ENCODE measurements at places on chromosomes 13 and 19. TPM values are rescaled to one million over a fixed set of nuclear protein-coding genes. Genes with fewer than 3 reads are reported as not detected.
A peak's percentile ranks its signal among the peaks of the same experiment; 100 is the strongest.

DNA sequence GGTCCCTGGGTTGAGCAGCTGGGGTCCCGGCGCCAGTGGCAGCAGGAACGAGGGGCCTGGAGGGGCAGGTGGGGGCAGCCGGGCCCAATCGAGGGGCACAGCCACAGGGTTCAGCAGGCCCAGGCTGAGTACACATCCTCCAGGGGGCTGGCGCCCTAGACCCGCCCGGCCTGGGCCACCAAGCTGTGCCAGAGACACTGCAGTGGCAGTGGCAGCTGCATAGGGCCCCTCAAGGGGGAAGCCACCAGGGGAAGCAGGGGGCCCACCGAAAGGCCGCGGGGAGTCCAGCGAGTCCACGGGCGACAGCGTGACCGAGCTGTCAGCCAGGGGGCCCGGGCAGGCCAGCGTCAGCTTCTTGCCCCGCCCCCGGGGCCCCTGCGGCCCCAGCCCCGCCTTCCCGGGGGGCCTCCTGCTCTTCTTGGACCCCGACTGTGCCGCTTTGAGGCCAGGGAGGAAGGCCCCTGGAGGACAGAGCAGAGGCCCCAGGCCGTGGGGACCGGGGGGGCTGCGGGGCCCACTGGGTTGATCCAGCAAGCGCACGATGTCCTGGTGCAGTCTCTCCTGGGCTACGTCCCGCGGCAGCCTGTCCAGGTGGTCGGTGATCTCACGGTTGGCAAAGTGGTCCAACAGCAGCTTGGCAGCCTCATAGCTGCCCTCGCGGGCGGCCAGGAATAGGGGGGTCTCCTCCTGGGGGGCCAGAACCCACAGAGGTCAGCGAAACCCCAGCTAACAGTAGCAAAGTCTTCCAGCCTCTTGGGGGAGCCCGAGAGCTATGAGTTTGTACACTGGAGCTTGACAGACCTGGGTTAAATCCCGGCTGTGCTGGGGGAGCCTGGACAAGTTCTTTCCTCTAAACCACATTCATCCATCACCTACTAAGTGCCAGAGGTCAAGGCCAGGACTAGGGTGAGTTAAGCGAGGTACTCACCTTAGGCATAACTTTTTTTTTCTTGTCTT is 39.5 kb downstream of the NOTCH3 start:
- peaks cover 15% of the 10 kb centered on the region for H3K36me3 ChIP-seq
- H3K4me3 ChIP-seq = no peak overlapping the region

DNA sequence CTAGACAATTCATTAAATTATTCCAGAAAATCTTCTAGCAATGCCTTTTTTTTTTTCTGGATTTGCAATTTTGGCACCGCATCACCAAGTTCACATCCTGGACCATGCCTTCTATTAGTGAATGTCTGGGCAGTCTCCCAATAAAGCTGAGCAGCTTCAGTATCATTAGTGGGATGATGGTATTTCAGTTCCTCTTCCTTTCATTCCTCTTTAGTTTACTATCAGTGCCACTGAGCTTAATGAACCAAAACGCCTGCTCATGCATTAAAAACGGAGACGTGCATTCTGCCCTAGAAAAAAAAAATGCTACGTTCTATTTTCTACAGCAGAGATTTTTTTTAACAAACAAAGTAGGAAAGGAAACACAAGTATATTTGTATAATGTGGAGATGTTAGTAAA is 343.0 kb downstream of the PCDH9 start:
- no peaks in the 10 kb centered on the region for H3K36me3 ChIP-seq
- DNase-seq = no peak
- H3K4me3 ChIP-seq = no peak overlapping the region
- H3K27ac ChIP-seq = no peak overlapping the region
- no peaks in the 10 kb centered on the region for H3K27me3 ChIP-seq

DNA sequence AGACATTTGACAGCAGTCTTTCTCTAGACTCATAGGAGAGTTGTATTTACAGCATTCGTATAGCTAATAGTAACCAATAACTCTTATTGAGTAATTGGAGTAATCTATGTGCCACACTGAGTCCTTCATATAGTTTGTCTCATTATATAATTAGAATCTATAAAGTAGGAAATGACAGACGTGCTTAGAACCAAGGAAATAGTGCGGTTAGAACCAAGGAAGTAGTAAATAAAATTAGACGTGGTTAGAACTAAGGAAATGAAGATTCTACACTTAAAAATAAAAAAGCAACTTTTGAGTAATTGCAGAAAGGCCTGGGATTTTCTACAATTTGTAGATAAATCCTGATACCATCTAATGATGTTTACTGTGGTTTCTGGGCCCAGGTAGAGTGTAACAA is 107.8 kb upstream of the TNFSF11 start:
- no peak for DNase-seq
- H3K36me3 ChIP-seq = no peaks in the 10 kb centered on the region
- no peak overlapping the region for H3K27ac ChIP-seq
- no peaks in the 10 kb centered on the region for H3K4me1 ChIP-seq
- H3K27me3 ChIP-seq = no peaks in the 10 kb centered on the region

- H3K27ac ChIP-seq = peak overlapping the region; percentile 78
- H3K4me1 ChIP-seq = peaks cover 38% of the 10 kb centered on the region
- no peaks in the 10 kb centered on the region for H3K36me3 ChIP-seq
- H3K4me3 ChIP-seq = peak overlapping the region; percentile 69
- H3K27me3 ChIP-seq = peaks cover 62% of the 10 kb centered on the region
Measured at GRCh38 chr19:50333737-50334617, 4.8 kb upstream of the KCNC3 start.

- peaks cover 17% of the 10 kb centered on the region for H3K36me3 ChIP-seq
- H3K27me3 ChIP-seq = no peaks in the 10 kb centered on the region
- H3K4me3 ChIP-seq = peak overlapping the region; percentile 97
- H3K27ac ChIP-seq = peak overlapping the region; percentile 96
Measured at GRCh38 chr13:80339912-80340650, 845 bp downstream of the SPRY2 start.

DNA sequence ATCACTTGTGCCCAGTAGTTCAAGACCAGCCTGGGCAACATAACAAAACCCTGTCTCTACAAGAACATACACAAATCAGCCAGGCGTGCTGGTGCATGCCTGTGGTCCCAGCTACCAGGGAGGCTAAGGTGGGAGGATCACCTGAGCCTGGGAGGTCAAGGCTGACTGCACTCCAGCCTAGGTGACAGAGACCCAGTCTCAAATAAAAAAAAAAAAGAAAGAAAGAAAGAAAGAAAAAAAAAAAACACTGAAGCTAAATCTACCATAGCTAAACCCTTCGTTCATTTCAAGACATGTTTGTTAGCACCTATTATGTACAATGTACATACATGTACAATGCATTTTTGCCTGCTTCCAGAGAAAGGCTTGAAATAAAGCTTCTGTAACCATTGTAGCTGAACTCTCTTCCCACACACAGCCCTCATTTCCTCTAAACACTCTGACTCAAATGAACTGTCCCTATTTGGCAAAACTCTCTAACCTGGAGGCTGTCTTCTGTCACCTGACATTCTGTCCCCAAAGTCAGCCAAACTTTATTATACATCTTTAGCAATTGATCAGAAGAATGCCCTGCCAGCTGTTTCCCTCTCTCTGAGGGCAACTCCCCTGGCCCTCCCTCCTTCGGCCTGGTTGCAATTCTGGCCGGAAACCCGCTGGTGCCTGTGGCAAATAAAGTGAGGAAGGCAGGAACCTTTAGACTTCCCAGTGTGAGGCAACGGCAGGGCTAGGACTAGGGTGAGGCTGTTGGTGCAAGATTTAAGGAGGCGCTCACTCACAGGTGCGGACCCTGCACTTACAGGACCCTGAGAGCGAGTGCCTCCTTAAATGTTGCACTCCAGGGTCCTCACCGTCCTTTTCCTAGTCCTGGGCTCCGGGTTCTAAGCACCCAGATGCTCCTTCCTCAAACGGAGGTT is 1.8 kb downstream of the ETHE1 start:
- H3K27ac ChIP-seq = peak overlapping the region; percentile 91
- no peaks in the 10 kb centered on the region for H3K36me3 ChIP-seq
- peak overlapping the region; percentile 94 for H3K4me3 ChIP-seq
- no peaks in the 10 kb centered on the region for H3K27me3 ChIP-seq

GRCh38 chr19:1700733-1701663 is 48.6 kb upstream of the TCF3 start:
- no peaks in the 10 kb centered on the region for H3K4me1 ChIP-seq
- peaks cover 77% of the 10 kb centered on the region for H3K27me3 ChIP-seq
- no peak overlapping the region for H3K4me3 ChIP-seq
- no peak for DNase-seq

Gene WDR87
- not detected for total RNA-seq

Gene PBX4
- not detected for total RNA-seq

Gene IL17D
- 1.2 TPM for total RNA-seq

Gene CCDC122
- total RNA-seq = 2.0 TPM

Gene LRRC63
- not detected for total RNA-seq
